Brain pericyte (primary cell): ENCODE measurements at places on chromosomes 5 and 9.

- DNase-seq: no peak
Measured at GRCh38 chr5:6261256-6261655, 117.1 kb downstream of the MED10 start.

GRCh38 chr5:141877356-141878185 is 639 bp downstream of the PCDH1 start:
- no peak for DNase-seq

DNA sequence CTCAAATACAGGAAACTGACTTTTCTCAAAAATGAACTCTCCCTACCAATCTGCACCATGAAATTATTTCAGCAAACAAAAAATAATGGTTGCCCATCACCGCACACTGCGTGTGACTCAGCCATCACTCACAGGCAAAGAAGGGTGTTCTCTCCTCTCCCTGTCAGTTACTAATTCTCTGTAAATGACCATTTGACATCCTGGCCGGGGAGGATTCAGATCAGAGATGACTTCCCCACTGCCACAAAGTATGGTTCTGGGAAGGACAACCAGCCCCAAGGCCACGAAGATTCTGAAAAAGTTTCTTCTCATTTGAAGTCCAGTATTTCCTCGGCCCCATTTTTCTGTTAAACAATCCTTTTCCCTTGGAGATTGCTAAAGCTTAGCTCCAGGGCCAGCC is 199.4 kb downstream of the AUH start:
- no peak for DNase-seq

- DNase-seq: peak; percentile 80
Measured at GRCh38 chr5:124995421-124995820, 249.0 kb upstream of the ZNF608 start.

GRCh38 chr9:35954942-35955546 is 2.9 kb downstream of the OR2S2 start:
- peak; percentile 41 for DNase-seq

DNA sequence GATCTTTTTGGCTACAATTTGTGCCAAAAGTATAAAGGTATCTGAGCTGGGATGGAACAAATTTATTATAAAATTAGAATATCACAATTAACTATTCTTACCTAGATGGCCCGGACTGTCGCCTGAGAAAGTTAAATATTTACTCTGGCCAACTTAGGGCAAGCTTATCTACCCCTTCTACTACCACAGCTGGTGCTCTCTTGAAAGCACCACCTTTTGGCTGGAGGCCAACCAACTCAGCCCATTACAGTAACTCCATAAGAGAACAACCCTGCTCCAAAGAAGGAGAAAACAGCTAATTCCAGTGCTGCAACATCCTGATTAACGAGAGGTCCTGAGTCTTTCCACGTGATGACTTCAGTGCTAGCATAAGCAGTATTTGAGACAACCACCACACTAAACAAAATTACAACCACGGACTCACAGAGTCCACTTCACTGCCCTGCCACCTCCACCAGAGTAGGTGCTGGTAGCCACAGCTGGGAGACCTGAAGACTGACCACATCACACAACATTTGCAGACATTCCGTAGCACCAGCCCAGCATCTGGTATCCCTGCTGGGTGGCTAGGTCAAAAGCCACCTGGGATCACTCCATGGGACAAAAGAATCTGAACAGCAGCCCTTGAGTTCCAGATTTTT is 43.2 kb downstream of the RGMB start:
- no peak for DNase-seq

GRCh38 chr5:112548246-112548881 is 129.3 kb upstream of the EPB41L4A start:
- no peak for DNase-seq

- DNase-seq: no peak
Measured at GRCh38 chr5:112174959-112175594, 244.0 kb downstream of the EPB41L4A start.

DNA sequence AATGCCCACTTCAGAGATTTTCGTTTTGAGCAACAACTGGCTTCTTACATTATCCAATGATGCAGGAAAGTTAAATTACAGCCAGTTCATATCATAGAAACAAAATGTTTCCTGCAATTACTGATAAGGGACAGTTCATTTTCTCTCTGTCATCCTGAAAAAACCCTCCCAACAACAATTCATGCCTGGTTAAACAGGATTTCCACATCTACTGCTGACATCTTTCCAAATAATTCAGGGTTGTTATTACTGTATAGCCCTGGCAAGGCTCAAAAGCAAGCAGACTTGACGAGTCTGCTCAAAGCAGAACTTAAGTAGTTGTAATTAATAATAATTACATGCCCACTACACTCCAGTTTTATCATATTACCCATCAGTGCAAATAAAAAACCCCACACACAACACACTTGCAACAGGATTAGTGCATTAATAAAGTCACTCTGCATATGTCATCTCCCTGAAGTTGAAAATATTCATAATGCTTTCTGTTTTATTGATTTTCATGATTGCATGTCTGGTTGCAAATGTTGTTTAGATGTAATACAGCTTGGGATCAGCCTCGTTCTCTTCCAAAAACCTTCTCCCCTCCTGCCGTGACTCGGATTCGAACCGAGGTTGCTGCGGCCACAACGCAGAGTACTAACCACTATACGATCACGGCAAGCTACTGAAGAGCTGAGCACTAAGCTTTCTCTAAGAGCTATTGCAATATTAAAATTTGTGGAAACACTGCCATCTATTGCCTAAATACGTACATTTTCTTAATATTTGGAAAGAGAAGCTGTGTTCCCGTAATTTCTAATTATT is 119.6 kb upstream of the NFIB start:
- DNase-seq: no peak

GRCh38 chr5:30343707-30344106 is 849.8 kb upstream of the CDH6 start:
- no peak for DNase-seq

- DNase-seq: no peak
Measured at GRCh38 chr9:72930828-72931227, 22.0 kb downstream of the ALDH1A1 start.

- DNase-seq: no peak
Measured at GRCh38 chr9:136251264-136252115, 5.9 kb upstream of the QSOX2 start.

GRCh38 chr5:56616454-56617160 is 198.7 kb upstream of the MAP3K1 start:
- DNase-seq: no peak

DNA sequence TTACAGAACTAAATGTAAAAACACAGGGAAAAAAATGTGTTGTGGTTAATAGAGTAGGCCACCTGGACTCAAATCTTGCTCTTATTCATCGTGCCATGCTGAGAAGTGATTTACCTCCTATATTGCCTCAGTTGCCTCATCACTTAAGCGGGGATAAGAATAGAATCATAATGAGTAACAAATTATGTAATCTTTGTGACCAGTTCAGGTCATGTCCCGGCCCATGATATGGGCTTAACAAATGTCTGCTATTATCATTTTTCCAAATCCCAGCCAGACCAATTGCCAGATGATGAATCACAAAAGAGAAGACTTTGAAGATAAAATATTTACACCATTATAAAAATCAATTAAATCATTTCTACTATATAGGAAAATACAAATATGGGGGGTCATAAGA is 89.8 kb downstream of the CDH6 start:
- DNase-seq: no peak

DNA sequence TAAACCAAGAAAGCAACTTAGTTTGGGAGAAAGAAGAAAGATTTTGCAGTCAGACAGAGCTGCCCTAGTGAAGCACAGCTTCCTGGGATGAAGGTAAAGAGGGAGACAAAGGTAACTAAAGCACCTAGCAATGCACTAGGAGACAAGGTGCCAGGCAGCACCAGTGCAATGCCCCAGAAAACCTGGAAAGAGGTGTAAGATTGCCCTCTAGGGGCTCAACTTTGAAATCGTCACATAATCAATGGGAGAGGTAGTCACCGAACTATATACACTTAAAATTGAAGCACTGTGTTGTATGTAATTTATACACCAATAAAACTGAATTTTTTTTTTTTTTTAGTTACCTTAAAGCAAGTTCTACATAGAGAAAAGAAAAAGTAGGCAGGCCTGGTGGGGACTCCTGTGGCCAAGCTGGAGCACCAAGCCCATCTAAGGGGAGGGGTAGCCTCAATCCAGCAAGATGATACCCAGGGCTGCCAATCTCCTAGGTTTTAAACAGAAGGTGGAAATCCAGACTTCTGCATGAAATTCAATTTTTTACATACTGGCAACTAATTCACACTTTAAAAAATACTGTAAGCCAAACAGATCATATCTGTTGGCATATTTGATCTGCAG is 48.2 kb downstream of the CDK5RAP2 start:
- DNase-seq: no peak

DNA sequence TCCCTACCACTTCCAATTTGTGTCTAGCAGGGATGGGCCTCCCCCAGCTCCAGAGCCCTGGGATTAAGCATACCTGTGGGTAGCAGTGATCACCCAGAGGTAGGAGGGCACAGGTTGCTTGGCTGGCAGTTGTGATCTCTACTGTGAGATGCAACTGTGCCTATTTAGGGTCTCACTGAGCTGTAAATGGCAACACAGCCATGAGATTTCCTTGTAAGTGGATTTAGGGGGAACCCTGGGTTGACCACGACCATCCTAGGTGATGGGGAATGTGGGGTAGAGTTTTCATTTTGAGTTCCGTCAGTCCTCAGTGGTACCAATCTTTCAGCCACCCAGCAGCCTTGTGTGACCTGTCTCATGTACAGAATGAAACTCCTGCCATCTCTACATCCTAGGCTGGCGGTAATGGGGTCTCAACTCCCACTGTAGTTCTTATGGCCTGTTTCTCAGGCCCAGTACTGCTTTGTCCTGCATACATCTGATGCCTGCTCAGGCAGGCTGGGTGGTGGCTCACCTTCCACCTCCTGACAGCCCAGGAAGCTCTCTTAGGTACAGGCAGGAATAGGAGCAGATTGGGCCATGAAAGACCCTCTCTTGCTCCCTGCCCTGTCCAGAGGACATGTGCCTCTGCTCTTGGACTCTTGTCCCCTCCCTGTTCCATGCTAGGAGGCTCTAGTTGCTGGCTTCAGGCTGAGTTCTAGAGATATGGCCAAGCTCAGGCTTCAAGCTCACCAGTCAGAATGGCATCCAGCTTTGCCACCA is 8.1 kb downstream of the HNRNPAB start:
- DNase-seq: no peak

DNA sequence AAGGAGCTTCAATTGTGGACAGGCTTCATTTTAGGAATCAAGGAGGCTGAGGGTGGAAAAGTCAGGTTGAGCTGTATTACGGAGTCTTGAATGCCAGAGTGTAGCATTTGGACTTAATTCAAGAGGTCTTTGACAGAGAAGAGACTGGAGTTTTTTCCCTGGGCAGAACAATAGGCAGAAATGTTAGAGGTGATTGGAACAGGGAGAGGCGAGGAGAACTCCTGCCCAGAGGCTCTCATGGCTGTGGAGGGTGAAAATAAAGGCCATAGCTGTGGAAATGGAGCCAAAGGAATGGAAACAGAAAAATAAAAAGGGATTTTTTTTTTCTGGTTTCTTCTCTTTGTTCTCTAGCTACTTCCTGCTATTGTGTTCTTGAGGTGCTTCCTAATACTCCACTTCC is 3.7 kb upstream of the IFNB1 start:
- DNase-seq: no peak
